ENCODE measurements at places on chromosomes 6 and 20. TPM values are rescaled to one million over a fixed set of nuclear protein-coding genes. Genes with fewer than 3 reads are reported as not detected.
A peak's percentile ranks its signal among the peaks of the same experiment; 100 is the strongest.

Gene PRND
- 1.3 TPM for total RNA-seq

Gene RPP40
- 3.6 TPM for total RNA-seq

- no peak for DNase-seq
Observed at GRCh38 chr6:127190552-127190951, 72.1 kb downstream of the RSPO3 start.

DNA sequence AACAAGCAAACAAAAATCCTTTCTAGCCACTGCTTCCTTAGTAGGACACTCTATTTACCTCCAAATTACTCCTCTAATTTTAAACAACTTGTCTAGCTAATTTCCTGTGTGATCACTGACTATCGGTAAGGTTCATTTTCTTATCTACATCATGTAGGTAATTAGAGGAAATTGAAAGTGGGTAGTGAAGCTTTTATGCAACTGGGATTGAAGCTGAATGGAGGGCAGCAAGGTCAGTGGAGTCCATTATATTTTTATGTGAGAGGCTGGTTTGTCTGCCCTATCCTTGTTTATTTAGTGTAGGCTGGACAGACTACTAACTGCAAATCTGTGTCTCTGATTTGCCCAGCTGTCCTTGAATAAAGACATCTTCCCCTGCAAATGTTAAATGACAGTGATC, 88.5 kb upstream of the SIM1 start:
- DNase-seq: no peak

GRCh38 chr6:37221585-37222124, 35.9 kb upstream of the TBC1D22B start:
- DNase-seq: no peak

GRCh38 chr6:137309078-137309762, 90.0 kb upstream of the IFNGR1 start:
- peak; percentile 84 for DNase-seq
